ENCODE measurements at places on chromosomes 2 and 18. TPM values are rescaled to one million over a fixed set of nuclear protein-coding genes. Genes with fewer than 3 reads are reported as not detected.

NOL4 gene
- total RNA-seq: not detected

OTOS gene
- total RNA-seq: not detected

CAPG gene
- 105 TPM for total RNA-seq

ANKRD30BL gene
- total RNA-seq: not detected

BARD1 gene
- 30.3 TPM for total RNA-seq

FEV gene
- not detected for total RNA-seq

CPO gene
- under 0.01 TPM for total RNA-seq

CAPN14 gene
- 0.17 TPM for total RNA-seq

XIRP2 gene
- 0.51 TPM for total RNA-seq

TRIB2 gene
- total RNA-seq: 31.0 TPM

VIL1 gene
- not detected for total RNA-seq

TSN gene
- total RNA-seq: 42.9 TPM

GRHL1 gene
- 0.77 TPM for total RNA-seq

SCYGR5 gene
- total RNA-seq: not detected

ACMSD gene
- not detected for total RNA-seq

CHRND gene
- total RNA-seq: not detected

LMAN2L gene
- total RNA-seq: 27.0 TPM

UGT1A4 gene
- not detected for total RNA-seq

ELOA2 gene
- total RNA-seq: not detected

DLGAP1 gene
- 0.51 TPM for total RNA-seq

ETAA1 gene
- total RNA-seq: 19.3 TPM

C2orf74 gene
- total RNA-seq: 21.5 TPM

RTP5 gene
- total RNA-seq: not detected

UGT1A10 gene
- not detected for total RNA-seq

MC2R gene
- not detected for total RNA-seq

CXCR4 gene
- total RNA-seq: under 0.01 TPM

IGFBP5 gene
- total RNA-seq: 1,100 TPM

AGXT gene
- total RNA-seq: not detected

CHST9 gene
- total RNA-seq: not detected

DUSP19 gene
- total RNA-seq: 5.1 TPM

TXNDC2 gene
- total RNA-seq: not detected

MLPH gene
- 8.2 TPM for total RNA-seq

ALPG gene
- not detected for total RNA-seq

DUSP2 gene
- total RNA-seq: 1.0 TPM

CBLN2 gene
- total RNA-seq: not detected

OXER1 gene
- 0.26 TPM for total RNA-seq

IL36RN gene
- not detected for total RNA-seq

PLCL1 gene
- 0.83 TPM for total RNA-seq

TMEM178A gene
- total RNA-seq: 0.26 TPM

Measured in fibroblast of lung (primary cell).